ENCODE measurements at places on chromosomes 5 and 9.
A peak's percentile ranks its signal among the peaks of the same experiment; 100 is the strongest.

DNA sequence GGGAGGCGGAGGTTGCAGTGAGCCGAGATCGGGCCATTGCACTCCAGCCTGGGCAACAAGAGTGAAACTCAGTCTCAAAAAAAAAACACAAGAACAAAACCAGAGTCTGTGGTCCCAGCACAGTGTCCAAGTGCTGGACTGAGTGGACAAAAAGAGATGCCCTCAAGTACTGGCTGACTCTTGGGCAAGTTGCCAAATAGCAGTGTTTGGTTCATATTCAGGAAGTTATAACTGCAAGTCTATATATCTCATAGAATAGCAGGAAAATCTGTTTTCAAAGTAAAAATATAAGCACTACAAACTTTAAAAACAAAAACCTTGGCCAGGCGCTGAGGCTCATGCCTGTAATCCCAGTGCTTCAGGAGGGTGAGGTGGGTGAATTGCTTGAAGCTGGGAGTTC is 7.3 kb downstream of the HABP4 start:
- DNase-seq, result peak; percentile 17

GRCh38 chr9:128406848-128407391 is 13.7 kb upstream of the CERCAM start:
- DNase-seq, result no peak

DNA sequence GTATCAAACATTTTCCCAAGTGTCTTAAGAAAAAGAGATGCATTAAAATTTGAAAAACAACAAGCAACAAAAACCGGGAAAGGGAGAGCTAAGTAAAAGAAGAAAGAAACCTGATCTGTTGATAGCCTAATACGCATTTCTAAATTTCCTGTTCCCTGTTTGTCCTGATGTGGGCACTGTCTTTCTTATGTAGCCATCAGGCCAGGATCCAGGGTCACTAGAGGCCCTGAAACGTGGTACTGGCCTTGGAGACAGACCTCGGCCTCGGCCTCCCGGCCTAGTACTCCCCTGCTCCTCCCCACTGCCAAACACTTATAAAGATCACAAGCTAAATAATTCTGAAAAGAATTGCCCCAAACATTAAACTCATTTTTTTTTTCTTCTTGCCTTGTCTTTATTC is 547.2 kb downstream of the IRX1 start:
- no peak for DNase-seq

DNA sequence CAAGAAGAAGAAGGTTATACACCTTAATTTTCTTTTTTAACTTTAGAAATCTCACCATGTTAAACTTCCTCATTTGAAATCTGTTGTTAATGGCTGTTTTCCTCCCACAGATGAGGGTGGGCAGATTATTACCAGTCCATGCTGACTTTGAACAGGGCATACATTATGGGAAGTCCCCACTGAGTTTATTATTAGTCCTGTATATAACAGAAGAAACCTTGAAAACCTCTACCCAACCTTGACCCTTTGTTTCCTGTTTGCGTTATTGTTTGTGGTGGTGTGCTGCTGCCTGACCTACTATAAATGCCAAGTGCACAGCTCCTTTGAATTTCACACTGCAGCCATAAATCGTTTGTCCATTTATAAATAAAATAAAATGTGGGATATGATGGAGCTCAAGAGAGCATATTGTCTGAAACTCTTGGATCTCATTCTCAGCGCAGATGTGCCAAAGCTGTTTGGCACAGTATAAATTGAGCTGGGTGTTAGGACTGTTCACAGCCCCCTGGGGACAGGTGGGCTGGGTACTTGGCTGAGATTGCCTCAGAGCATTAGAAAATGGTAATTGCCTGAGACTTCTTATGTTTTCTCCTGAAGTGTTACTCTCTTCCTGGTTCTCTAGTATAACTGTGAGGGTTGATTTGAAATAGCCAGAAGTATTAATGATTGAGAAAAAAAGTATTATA is 139.6 kb downstream of the SPATA31D1 start:
- DNase-seq, result peak; percentile 39

GRCh38 chr5:6048746-6049145 is 329.6 kb downstream of the MED10 start:
- no peak for DNase-seq

DNA sequence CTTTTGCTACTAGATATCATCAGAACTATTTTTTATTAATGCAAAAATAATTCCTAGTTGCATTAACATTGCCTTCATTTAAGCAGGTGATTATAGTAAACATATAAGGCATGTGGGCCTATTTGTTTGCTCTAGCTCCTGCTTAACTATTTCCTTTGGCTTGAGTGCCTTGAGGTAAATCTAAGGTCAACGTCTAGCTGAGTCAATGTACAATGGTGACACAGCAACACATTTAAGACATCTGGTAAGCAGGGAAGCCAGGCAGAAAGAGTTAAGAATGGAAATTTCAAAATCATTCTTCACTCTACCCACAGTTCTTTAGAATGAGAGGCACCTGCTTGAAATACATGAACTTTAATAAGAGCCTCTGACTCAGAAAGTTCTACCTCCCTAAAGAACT is 111.9 kb upstream of the FST start:
- no peak for DNase-seq

DNA sequence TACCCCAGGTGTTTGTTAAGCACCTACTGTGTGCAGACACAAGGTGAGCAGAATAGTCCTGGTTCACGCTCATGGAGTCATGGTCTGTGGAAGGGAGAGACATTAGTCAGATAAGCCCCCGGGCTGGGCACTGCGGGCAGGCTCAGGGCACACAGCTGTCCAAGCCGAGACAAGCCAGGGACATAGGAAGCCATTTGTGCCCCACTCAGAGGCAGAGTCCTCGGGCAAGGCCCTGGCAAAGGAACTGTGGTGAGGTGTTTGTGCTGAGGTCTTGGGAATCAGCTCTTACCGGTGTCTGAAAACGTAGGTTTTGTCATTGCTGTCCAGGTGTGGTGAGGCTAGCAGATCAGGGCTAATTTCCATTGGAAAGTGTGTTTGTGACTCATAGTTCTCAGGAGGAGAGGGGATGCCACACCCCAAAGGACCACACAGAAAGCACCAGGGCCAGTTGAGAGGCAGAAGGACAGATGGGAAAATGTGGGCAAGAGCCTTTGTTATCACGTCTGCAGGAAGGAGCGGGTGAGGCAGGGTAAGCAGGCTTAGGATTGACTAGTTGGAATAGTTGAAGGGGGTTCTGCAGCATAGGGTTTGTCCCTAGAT is 46.1 kb upstream of the NEURL1B start:
- DNase-seq, result no peak

DNA sequence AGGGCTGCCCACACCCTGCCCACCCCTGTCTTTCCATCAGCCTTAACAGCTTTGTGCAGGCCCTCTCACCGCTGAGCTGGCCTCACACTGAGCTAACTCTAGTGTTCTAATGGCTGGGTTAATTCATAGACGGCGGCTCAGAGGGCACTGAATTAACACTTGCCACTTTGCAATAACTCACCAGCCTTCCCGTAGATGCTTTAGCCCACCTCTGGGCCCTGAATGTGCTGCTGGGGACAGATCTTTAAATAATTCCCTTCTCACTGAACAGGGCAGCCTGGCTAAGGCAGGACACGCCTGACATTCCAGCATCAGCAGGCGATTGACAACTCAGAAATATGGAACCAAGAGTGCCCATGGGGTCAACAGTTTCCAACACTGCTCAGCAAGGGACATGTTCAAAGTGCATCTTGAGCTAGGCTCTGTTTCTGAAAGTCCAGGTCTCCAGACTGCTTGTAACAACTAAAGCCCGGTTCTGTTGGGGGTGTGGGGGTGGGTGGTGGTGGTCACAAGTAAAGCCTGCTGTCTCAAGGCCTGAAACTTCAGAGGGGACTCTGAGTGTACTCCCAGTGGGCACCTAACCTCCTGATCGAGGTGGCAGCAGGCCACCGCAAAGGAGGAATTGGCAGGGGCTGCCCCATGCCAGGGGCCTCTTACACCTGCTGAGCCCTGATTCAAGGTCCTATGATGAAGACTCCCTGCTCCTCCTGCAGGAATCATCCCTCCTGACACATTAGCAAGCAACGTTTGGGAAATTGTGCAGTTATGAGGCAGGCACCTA is 248.3 kb downstream of the FSTL4 start:
- no peak for DNase-seq

- DNase-seq, result no peak
Measured at GRCh38 chr5:159452480-159453167, 122.3 kb upstream of the IL12B start.

DNA sequence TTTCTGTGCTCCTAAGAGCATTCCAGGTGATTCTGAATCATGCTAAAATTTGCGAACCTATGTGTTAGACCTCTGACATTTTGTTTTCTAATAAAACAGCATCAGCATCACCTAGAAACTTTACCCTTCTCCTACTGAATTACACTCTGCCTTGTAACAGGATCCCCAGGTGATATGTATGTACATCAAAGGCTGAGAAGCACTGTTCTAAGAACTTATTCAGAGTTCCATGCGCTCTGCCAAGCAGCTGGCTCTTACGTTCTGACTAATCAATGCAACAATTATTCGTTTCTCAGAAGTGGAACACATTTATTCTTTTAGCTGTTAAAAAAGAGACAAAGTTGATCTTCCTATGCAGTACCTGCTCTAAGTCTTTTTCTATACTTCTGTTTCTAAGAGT is 228.6 kb downstream of the SLF1 start:
- DNase-seq, result no peak

GRCh38 chr5:145976431-145977155 is 40.2 kb downstream of the SH3RF2 start:
- peak; percentile 28 for DNase-seq

GRCh38 chr5:19314840-19315239 is 673.2 kb downstream of the CDH18 start:
- DNase-seq, result no peak
